ENCODE measurements at places on chromosomes 4 and X.

DNA sequence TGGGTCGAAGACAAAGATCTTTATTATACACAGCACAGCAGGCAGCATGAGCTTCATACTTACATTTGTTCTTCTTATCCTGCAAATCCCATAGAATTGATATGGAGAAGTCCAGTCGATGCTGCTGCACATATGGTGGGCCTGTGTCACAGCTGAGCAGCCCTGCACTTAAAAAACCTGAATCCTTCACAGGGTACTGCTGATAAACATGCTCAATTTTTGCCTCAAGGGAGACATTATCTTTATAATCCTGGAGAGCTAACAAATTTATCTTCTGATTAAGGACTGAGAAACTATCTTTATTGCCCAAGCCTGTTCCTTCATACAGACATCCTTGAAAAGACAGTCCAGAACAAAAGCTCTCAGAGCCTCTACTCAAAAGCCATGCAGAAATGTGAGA lies 434.4 kb upstream of the FAM47C start:
- no peak for DNase-seq

DNA sequence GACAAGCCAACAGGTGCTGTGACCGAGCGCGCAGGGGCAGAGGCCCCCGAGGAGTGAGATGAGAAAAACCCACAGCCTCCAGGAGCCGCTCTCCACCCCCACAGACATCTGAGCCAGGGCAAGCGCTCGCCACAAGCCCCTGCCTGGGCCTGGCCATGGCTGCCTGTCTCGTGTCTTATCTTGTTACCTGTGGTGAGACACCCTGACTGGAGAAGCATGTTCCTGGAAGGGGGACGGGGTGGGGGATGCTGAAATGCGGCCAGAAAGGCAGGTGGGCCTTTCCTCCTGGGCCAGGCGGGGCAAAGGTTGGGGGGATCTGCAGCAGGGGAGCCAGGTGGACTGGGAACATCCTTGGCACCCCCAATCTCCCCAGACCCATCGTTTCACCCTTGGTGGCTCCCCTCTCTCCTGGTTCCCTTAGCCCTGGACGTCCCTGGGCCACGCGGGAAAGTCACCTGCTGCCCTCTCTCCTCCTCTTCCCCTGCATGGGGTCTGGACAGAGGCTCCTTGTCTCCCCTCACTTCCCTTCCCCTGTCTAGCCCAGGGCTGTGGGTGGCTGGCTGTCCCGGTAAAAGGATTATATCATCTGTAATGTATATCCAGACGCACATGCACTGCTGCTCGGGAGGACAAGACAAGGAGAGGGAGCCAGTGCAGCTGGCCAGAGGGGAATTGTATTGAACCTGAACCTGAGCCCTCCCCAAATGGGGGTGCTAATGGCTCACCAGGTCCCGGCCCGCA lies 8.4 kb upstream of the DUSP9 start:
- DNase-seq = no peak

DNA sequence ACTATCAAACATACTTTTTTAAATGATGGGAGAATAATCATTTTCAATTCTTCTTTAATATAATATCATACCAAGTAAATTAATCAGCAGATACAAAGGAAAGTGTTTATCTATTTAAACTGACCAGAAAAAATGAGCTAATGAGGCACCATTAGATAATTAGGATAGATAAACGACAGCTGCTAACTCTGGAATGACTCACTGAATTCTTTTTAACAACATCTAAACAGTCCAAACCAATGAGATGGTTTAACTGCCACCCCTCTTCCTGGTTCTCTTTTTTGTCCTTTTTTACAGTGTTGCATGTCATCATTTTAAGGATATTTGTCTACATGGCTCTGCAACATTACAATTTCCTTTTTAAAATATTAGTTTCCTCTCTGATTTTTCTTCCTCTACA lies 41.6 kb downstream of the UNC5C start:
- no peak for DNase-seq

DNA sequence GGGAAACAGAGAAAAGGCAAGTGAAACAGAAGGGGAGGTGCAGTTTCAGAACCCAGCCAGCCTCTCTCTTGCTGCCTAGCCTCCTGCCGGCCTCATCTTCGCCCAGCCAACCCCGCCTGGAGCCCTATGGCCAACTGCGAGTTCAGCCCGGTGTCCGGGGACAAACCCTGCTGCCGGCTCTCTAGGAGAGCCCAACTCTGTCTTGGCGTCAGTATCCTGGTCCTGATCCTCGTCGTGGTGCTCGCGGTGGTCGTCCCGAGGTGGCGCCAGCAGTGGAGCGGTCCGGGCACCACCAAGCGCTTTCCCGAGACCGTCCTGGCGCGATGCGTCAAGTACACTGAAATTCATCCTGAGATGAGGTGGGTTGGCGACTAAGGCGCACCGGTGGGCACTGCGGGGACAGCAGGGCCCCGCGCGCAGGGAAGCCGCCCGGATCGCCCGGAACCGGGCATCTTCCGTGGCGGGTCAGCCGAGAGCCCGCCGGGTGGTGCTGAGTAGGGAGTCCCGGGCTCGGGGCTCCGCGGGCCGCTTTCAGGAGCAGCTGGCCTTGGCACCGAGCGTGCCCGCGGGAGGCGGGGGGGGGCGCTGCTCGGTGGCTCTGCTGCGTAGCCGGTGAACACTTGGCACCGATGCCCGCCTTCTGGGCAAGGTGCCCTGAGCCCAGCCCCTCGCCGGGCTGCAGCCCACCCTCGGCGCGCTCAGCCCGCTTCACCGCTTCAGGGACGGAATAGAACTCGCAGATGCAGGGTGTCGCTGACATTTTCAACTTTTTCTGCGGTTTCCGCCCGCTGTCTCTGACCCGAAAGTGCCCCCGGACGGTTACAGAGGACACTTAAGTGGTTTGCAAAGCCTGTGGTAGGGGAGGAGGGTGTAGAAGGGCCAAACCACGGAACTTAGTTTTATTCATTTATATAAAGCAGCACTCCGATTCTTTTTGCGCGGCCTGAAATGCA lies at the start of gene CD38:
TSS of gene CD38 (plus strand) at position 40 of the 953 bp plus-strand sequence. CDS start at position 127, 87 bp downstream.
- DNase-seq = peak; percentile 38

DNA sequence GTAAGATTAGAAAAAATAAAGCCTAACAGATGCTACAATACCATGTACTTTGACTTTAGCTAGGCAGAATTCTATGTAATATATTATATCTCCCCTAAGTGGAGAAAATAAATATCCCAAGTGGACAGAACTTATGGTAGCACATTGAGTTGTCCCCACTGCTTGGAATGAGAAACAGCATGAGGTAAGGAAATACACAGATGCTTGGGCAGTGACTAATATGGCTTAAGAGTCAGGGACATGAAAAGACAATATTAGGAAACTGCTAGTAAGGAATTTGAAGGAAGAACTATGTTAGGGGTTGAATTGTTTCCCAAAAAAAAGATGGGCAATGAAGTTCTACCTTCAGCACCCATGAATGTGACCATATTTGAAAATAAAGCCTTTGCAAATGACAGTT lies 2265.1 kb downstream of the PCDH7 start:
- DNase-seq = no peak

- DNase-seq = peak; percentile 55
Measured at GRCh38 chrX:129523079-129523911, at the start of gene SMARCA1. Gene SMARCA1 (minus strand): TSS chrX:129523490. CDS start chrX:129523370, 120 bp downstream.

DNA sequence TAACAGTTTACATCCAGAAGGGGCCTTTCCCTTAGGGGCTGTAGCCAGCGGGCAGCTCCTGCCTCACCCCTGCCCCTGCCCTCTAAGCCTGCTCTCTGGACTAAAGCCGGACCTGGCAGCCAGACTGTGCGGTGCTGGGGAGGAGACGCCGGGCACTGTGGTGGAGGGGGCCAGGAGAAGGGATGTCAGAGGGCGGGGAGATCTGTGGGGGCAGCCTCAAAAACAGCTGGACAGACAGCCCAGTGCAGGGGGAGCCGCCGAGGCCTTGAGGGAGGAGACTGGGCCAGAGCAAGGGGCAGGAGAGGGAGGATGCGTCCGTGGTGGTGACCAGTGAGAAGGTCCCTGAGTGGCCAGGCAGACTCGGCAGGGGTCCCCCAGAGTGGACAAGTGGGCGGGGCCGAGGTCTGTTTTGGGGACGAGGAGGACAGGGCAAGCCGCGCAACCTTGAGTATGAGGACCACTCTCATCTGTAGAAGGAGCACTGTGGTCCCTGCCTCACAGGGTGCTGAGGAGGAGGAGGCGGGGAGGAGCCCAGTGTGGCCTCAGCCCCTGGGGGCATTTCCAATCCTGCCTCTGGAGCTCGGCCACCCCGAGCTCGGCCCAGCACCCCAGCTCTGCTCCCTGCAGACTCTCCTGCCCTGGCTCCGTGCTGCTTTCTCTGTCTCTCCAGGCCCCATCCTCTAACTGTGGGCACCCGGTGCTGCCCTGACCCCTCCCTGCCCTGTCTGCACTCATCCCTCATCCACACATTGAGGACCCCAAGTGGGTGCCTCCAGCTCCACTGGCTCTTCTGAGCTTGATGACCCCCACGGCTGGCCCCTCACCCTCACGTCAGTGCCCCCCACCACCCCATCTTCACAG lies 59.2 kb upstream of the NKX1-1 start:
- no peak for DNase-seq

DNA sequence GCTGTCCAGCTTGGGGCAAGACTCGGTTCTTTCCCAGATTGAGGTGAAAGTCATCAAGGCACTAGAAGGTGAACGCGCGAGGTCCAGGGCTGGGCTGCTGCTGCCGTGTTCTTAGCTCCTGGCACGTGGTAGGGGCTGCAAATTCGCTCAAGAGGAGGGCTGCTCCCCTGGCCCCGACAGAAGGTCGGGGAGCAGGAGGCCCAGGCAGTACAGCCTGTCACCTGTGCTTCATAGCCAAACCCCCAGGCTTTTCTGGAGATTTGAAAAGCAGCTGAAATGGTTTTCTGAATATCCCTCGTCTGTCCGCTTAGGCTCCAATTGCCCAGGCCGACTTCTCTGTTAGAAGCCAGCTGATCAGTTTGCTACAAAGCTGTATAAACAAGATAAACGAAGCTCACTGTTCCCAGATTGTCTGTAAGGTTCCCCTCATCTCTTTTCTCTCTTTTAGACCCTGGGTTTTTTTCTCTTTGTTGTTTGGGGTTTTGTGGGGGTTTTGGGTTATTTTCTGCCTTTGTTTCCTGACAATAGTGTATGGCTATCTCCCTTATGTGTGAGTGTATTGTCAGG lies 60.0 kb upstream of the STX18 start:
- DNase-seq = no peak

DNA sequence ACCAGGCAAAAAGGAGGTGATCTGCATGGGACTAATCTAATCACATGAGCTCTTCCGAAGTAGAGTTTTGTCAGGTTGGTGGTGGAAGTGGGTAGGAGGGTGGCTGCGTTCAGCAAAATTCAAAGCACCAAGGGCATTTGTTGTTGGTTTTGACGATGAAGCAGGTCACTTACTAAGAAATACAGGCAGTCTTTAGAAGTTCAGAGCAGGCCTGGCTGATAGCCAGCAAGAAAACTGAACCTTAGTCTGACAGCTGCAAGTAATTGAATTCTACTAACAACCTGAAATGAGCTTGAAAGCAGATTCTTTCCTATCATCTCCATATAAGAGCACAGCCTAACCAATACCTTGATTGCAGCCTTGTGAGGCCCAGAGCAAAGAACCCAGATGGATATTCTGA lies 505.8 kb downstream of the KLHL13 start:
- DNase-seq = no peak

- DNase-seq = no peak
Measured at GRCh38 chrX:104670051-104670450, 104.1 kb downstream of the IL1RAPL2 start.

DNA sequence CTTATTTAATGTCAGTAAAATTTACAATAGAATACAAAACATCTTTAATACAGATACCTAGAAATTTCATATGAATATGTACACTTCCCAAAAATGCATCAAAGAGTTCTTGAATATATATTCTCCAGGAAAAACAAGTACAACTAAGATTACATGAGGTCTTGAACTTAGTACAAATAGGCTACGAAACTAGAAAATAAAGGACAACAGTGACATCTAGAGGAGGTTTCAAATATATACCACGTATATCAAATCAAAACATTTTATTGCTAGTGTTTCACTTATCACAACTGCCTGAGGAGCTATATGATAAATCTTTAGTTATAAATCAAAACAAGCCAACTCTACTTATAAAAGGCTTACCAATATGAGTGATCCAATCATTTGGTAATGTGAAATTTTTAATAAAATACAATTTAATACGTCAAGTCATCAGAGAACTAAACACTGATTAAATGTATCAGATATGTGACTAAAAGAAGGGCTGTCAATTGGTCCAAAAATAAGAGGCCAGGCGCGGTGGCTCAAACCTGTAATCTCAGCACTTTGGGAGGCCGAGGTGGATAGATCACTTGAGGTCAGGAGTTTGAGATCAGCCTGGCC lies 36.6 kb downstream of the ANAPC10 start:
- DNase-seq = no peak

- DNase-seq = no peak
Measured at GRCh38 chr4:123096038-123096437, 173.6 kb upstream of the NUDT6 start.

DNA sequence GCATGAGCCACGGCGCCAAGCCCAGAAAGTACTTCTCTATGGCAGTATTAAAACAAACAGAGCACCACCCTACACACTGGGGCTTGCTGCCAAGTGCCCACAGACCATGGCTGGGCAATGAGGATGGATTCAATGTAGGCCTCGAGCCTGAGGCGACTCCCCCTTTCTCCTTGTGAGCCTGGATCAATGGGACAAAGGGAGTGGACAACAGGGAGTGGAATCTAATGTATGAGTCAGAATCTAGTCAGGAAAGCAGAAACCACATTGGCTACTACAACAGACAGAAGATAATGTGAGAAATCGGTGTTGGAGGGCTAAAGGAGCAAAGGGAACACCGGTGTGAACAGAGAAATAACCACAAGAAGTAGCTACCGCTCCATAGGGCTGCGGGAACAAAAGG lies 37.7 kb upstream of the OCIAD2 start:
- no peak for DNase-seq

DNA sequence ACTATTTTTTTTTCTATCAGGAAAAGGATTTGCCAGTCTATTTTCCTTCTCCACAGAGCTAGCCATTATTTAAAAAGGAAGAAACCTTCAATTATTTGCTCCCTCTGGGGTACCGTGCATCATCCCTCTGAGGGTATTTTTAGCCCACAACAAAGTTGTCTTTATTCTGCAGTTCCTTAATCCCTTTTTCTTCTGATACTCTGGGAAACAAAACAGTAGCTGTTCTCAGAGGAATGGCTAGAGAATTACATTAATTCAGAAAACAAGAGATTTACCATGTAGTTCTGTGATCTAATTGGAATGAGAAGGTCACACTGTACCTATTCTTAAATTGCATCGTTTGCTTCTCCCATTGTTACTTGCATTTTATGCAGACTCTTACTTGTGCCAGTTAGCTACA lies 1056.7 kb downstream of the STIM2 start:
- no peak for DNase-seq

DNA sequence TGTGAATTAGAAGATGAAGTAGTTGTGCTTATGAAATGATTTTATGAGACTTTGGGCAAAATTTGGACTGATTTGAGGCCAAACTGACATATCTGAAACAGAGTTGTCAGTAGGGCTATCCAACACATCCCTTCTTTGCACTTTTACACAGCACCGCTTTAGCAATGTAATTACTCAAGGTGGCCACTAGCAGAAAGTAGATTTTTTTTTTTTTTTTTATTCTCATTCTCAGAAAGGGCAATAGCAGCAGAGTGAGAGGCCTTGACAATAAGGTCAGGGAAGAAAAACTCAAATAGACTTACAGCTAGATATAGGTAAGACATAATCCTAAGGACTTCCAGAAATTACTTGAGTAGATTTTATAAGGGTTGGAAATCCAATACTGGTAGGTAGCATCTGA lies 414.3 kb downstream of the NAP1L3 start:
- DNase-seq = no peak

All from glutamatergic neuron (in vitro differentiated cells).